ENCODE measurements at places on chromosomes 5 and 9. TPM values are rescaled to one million over a fixed set of nuclear protein-coding genes. Genes with fewer than 3 reads are reported as not detected.

PAPPA gene
- 11.0 TPM for total RNA-seq

ZDHHC21 gene
- 5.6 TPM for total RNA-seq

PSD2 gene
- total RNA-seq: 0.13 TPM

TSLP gene
- total RNA-seq: not detected

CDO1 gene
- total RNA-seq: 0.30 TPM

CDC14B gene
- 12.8 TPM for total RNA-seq

NAIP gene
- total RNA-seq: 0.41 TPM

MTREX gene
- total RNA-seq: 78.2 TPM

PCDHGA8 gene
- total RNA-seq: 1.0 TPM

ANKHD1 gene
- total RNA-seq: 49.7 TPM

GPR151 gene
- total RNA-seq: not detected

CDC25C gene
- total RNA-seq: 8.3 TPM

CLTB gene
- 218 TPM for total RNA-seq
